ENCODE measurements at places on chromosomes 6 and 20.
A peak's percentile ranks its signal among the peaks of the same experiment; 100 is the strongest.

GRCh38 chr6:143596866-143597265 is 80.9 kb upstream of the PHACTR2 start:
- no peak for DNase-seq

- DNase-seq: no peak
Measured at GRCh38 chr6:125678601-125679000, 70.8 kb upstream of the HEY2 start.

- DNase-seq: no peak
Measured at GRCh38 chr6:3484946-3485345, 28.1 kb upstream of the SLC22A23 start.

- no peak for DNase-seq
Measured at GRCh38 chr20:31723069-31723318, 326 bp upstream of the BCL2L1 start.

- peak; percentile 67 for DNase-seq
Measured at GRCh38 chr6:126792340-126793085, 326.0 kb upstream of the RSPO3 start.

DNA sequence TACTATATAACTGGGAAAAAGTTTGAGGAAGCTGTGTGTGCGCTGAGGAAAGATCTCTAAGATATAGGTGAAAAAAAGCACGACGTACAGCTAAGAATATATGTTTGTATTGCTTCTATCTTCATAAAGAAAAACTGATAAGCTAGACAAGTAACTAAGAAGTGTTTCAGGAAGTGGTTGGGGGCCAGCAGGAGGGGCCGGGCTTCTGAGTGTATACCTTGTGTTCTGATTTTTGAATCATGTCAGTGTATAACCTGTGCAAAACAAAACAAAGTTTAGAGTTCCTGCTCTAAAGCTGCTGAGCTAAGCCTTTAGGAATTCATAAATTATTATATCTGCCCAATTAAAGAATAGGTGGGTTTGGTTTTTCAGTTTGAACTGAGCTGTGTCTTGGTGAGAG is 7.9 kb upstream of the OSER1 start:
- DNase-seq: no peak

DNA sequence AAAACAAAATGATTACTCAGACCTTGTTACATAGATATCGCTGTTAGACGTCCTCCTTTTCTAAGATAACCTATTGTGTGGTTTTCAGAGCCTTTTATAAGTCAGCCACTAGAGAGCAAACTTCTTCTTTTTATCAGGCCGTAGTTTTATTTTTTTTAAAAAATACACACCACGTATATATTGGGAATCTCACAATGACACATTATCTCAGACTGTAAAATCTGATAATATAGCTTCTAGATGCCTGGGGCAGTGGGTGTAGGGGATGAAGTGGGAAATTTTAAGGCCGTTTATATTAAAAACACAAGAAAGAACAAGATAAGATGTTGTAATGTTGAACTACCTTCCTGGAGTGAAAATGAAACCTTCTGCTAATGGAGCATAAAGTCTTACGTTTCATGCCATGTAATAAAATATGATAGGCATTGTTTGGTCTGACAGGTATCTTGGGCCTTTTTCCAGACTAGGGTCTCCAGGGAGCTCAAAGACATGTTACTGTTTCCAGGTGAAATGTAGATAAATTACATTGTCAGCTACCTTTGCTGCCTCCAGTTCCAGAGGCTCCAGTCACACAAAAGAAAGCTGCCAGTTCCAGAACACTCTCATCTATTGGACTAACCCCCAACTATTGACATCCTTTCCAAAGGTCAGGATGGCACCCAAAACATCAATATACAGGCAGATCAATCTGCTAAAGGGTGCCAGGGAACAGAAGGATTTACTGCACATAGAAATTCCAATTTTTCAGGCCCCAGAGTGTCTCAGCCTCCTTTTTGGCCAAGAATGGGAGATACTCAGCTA is 130.2 kb upstream of the AKIRIN2 start:
- no peak for DNase-seq

DNA sequence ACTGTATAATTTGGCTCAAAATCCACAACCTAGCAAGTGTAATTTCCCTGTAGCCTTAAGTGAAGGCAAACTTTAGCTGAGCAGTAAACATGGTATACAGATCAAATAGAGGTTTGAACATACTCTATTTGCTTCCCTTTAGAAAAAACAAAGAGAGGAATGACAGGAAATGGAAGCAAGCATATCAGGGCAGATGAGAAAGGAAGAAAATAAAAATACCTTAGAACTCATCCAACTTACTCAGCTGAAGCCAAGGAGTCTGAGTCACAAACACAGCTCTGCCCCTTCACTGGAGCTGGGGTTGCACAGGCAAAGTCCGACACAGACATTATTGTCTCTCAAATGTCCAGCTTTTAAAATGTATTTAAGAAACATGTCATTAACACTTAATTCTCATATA is 379.9 kb upstream of the IRAK1BP1 start:
- no peak for DNase-seq

DNA sequence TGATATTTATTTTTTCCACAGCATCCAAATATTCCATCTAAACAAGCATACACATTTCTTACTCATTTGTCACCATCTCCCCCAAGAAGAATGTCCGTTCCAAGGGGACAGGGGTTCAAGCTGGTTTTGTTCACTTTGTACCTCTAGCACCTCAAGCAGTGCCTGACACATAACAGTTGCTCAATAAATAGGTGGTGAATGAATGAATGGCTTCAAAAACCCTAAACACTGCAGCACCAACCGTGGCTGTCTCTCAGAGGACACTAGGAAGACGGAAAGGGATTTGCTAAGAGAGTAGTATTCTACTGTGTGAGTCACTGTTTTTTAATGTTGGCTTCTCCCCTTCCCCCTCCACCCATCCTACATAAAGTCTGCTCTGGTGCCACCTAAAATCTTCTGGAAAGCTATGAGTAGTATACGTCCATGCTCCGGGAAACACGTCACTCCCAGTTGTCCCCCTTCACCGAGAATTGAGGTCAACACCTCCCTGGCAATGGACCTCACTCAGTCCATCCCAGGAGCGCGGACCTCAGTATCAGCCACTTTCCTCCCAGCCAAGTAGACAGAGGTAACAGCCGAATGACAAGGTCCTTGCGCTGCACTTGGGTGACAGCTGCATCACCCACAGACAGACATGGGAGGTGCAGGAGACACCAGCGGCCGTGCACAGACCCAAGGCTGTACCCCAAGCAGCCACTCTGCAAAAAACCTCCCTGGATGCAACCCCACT is 107.4 kb downstream of the PREX1 start:
- DNase-seq: peak; percentile 17

GRCh38 chr6:50851049-50851845 is 32.6 kb downstream of the TFAP2B start:
- no peak for DNase-seq

DNA sequence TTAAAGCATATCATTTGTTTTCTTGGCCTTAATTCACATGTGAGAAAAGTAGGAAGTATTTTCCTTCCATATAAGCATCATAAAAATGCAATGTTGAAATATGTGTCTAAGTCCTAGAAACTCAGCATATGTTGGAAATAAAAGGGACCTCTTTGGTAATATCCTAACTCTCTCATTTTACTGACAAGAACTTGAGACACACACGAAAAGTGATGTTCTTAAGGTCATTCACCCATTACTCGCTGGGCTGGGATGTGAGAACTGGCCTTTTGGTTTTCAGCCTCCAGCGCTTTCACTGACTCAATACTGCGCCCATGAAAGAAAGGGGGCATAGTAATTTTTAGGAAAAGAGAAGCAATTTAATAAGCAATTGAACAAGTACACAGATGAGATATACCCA is 153.5 kb upstream of the SCGN start:
- no peak for DNase-seq

DNA sequence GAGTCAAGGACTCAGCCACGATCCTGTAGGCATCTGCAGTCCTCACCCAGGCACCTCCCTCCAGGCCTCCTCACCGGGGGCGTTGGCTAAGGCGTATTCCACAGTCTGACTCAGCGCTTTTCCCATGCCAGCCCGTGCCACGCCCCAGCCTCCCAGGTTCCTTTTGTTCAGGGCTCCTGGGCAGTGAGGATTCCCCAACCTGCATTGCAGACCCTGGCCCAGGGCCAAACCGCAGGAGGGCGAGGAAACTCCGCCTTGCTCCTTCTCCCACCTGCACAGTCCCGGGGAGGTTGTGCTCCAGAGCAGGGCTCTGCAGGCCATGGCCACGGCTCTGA is 202.8 kb upstream of the CST7 start:
- DNase-seq: no peak

- no peak for DNase-seq
Measured at GRCh38 chr20:11682285-11682684, 235.4 kb upstream of the BTBD3 start.

- no peak for DNase-seq
Measured at GRCh38 chr6:135093578-135093977, 39.0 kb upstream of the HBS1L start.

DNA sequence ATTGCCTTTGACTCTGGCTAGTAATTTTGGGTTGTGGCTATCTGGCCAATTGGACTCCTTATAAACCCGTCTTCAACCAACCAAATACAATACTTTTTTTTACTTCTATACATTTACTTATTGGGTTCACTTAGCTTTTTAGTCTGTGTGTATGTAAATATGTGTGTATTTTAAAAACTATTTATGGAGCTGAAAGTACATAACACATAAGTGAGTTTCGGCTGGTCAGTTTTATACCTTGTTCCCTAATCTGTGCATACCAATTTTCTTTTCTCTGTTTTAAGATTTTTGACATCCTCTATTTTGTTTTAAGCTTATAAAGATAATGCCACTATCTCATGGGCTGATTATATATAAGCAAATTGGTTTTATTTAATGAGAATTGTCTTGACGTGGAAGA is 129.5 kb downstream of the LRRC1 start:
- DNase-seq: no peak

- peak; percentile 24 for DNase-seq
Measured at GRCh38 chr20:17645546-17646208, 36.4 kb downstream of the RRBP1 start.

DNA sequence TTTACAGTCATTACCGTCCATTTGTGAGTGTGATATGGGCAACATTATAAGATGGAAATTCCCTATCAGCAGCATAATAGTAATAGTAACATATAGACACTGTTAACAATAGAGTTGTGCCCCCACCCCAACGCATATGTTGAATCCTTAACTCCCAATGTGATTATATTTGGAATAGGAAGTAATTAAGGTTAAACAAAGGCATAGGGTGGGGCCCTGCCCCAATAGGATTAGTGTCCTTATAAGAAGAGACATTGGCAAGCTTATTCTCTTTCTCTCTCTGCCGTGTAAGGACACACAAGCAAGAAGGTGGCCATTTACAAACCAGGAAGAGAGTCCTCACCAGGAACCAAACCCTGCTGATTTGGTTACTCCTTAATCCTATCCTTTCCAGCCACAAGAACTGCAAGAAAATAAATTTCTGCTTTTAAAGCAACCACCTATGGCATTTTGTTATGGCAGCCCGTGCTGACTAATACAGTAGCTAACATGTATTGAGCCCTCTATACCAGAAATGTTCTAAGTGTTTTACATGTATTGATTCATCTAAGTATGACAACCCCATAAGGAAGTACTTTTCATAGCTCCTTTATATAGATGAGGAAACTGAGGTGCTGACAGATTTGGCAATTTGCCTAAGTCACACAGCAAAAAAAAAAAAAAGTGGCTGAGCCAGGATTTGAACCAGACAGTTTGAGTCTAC is 114.2 kb downstream of the BCAS1 start:
- no peak for DNase-seq

GRCh38 chr6:149306967-149307366 is 10.5 kb upstream of the TAB2 start:
- DNase-seq: no peak

DNA sequence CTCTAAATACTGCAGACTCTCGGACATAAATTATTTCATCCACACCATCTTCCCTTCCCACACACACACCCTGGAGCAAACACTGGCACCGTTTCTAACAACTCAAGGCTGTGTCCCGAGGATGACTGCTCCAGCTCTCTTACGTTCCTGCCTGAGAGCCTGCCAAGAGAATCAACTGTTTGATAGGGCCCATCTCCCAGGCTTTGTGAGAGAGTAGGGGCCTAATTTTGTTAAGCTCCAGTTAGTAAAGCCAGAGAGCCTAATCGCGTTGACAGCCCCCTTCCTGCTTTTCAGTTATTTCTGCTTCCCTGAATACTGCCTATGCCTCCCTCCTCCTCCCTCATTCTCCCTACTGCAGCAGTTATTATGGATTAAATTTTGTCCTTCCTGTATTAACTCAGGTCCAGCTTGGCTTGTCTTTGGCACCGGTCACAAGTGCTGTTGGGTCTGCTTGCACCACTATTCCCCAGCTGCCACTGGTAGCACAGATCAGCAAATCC is 118.1 kb upstream of the TMEM181 start:
- DNase-seq: peak; percentile 66

DNA sequence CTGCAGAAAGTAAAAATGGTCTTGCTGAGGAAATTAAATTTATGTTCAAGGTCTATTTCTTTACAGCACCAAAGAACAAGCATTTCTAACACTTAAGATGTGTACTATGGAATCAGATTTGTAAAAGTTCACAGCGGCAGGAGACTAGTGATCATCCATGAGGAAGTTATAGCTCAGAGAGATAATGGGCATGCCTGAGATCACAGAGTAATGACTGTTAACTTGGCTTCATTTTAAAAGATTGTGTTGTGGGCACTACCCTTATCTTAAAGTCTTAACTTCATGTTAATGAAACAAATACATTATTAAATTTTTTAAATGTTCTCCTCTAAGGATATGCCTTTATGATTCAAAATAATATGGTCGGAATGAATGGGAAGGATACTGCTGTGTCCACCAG is 168.6 kb downstream of the GMPR start:
- DNase-seq: no peak

DNA sequence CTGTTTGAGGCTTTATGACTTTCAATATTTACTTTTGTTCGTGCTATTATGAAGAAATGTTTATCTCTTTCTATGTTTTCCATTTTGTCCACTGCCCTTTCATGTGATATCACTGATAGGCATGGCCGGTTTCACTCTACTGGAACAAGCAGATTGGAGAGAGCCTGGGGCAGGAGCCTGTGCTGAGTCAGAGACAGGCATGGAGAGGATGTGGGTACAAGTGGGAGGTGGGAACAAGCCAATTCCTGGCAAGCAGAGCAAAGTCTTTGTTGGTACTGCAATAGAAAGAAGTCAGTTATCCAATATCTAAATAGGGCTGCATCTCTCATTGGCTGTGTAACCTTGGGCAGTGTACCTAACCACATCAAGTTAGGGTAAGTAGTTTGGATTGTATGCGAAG is 545.6 kb upstream of the MAP3K7 start:
- no peak for DNase-seq

DNA sequence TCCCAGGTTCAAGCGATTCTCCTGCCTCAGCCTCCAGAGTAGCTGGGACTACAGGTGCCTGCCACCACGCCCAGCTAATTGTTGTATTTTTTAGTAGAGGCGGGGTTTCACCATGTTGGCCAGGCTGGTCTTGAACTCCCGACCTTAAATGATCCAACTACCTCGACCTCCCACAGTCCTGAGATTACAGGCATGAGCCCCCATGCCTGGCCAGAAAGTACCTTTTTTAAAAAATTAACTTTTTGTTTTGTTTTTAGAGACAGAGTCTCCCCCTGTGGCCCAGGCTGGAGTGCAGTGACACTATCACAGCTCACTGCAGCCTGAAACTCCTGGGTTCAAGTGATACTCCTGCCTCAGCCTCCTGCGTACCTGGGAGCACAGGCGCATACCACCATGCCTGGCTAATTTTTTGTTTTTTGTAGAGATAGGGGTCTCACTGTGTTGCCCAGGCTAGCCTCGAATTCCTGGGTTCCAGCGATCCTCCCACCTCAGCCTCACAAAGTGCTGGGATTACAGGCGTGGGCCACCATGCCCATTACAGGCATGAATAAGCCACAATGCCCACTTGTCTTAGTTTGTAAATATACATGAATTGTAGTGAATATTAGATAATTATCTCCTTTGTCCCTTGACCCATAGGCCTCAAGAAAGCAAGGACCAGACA is 17.4 kb upstream of the EEF1A1 start:
- no peak for DNase-seq

Data from femur (tissue), 1 donor.